NCI-H2107 (cell line): ENCODE measurements at places on chromosomes 13 and 19.
A peak's percentile ranks its signal among the peaks of the same experiment; 100 is the strongest.

DNA sequence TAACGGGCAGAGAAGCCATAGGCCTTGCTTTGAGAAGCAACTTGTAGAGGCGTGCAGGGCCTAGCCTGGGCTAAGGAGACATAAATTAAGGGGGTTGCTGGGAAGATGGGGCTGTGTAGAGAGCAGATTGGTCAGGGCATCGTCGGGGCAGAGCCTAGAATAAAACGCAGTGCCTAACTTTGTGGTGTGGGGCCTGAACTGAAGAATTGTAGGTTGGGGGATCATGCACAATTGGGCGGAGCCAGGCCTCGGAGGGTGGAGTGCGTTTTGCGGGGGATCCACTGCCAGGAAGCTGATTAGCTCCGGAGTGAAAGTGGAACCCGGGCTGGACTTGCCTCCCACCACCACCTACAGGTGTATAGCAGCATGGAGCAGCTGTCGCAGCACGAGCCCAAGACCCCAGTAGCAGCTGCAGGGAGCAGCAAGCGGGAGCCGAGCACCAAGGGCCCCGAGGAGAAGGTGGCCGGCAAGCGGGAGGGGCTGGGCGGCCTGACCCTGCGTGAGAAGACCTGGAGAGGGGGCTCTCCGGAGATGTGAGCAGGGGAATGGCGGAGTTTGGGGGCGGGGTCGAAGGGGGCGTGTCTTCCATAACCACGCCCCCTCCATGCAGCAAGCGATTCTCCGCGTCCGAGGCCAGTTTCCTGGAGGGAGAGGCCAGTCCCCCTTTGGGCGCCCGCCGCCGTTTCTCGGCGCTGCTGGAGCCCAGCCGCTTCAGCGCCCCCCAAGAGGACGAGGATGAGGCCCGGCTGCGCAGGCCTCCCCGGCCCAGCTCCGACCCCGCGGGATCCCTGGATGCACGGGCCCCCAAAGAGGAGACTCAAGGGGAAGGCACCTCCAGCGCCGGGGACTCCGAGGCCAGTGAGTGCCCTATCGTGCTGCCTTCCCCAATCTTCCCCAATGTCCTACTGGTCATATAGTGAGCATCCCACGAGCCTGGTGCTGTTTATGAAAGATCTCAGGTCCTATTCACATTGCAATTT is 13.8 kb downstream of the DNASE2 start:
- DNase-seq, result no peak

GRCh38 chr13:78841358-78841963 is 182.5 kb upstream of the OBI1 start:
- DNase-seq, result no peak

- DNase-seq, result no peak
These were observed 726.0 kb upstream of the ARGLU1 start for GRCh38 chr13:107293924-107294323.

- no peak for DNase-seq
These were observed 5.3 kb downstream of the KCTD15 start for GRCh38 chr19:33802001-33802400.

GRCh38 chr19:55442372-55442961 is 633 bp downstream of the SHISA7 start:
- no peak for DNase-seq

GRCh38 chr19:18282021-18282787 is 782 bp upstream of the JUND start:
- no peak for DNase-seq

DNA sequence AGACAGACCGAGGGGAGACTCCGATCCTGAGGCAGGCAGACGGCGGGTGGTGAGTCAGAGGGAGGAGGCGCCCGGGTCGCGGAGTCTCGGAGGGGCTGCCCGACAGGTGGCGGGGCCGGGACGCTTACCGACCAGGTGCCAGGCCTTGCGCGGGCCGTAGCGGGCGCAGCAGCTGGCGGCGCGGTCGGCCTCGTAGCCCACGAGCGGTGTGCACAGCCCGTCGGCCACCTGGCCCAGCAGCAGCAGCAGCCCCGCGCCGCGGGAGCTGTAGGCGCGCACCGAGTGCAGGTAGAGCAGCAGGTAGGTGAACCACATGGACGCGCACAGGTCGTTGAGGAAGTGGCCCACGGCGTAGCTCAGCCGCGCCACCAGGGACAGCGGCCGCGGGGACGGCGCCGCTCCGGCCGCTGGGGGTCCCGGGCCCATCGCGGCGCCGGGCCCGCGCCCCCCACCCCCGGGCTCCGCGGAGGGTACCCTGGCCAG is 367 bp downstream of the MFSD12 start:
- DNase-seq, result no peak

DNA sequence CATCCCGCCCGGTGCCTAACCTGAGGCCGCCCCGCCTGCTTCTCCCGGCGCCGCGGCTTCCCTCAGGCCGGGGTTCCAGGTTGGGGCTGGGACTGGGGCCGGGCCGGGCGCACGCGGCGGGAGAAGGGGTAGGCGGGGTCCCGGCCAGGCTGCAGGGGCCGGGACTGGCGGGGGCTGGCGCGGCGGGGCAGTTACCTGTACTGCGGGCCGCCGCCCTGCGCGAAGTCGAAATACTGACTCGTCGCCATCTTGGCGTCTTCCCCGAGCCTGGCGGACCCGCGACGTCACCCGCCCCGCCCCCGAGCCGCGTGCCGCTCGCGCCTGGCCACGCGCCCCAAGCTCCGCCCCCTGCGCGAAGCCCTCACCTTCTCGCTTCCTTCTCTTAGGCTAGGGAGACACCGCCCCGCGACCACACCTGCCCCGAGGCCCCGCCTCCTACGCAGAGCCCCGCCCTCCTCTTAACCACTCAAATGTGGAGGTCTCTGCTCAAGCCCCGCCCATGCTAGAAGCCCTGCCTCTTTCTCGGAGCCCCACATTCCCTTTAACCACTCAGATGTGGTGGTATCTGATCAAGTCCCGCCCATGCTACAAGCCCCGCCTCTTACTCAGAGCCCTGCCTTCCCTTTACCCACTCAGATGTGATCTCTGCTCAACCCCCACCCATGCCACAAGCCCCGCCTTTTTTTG is at the start of gene ZFR2:
Gene ZFR2 (minus strand): TSS at position 269 of the 687 bp plus-strand sequence. CDS start 21 bp downstream, at position 248.
- no peak for DNase-seq

DNA sequence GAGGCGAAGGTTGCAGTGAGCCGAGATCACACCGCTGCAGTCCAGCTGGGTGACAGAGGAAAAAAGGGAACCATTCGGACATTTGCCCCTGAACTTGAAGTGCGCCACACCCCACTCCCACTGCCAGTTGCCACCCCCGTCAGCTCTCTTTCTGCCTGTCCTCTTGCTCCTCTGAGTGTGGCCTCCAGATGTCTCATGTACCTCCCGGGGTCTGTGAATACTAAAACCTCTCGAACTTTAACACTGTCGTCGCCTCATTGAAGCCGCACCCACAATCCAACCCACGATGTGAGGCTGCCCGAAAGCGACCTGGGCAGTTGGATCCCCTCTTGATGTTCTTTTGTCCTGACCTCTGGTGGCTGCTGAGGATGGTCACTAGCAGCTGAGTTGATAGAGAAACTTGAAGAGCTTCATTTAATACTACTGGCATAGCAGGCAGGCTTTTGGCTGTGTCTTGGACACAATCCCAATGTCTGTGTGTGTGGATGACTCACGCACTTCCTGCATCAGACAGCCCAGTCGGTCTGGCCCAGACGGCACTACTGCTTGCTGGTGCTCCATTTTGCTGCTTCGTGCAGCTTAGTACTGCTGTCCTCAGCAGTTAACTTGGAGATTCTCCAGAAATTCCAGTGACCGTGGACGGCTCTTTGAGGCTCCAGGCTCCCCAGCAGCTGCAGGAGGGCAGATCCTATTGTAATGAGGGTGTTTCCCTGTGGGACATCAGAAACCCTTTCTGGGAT is 4.2 kb downstream of the FPR3 start:
- DNase-seq, result no peak

GRCh38 chr19:47725759-47726401 is 12.7 kb downstream of the EHD2 start:
- DNase-seq, result no peak

DNA sequence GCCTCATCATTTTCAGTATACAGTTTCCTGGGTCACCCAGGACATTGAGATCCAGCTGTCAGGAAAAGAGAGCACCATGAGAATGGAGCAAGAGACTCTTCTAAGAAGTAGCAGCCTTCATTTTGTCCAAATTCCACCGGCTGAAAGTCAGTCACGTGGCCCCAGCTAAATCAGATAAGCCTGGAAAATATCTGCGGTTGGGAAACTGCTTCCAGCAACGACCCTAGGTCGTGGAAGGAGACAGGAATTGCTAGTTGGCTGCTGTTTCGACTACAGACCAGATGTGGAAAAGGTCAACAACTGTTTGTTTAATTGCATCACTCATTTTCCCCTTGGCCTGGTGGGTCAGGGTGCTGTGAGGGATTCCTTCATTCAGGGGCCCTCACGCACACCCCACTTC is 107.0 kb downstream of the ZNF536 start:
- no peak for DNase-seq

- no peak for DNase-seq
These were observed 79.9 kb upstream of the ABCC4 start for GRCh38 chr13:95381212-95381527.

DNA sequence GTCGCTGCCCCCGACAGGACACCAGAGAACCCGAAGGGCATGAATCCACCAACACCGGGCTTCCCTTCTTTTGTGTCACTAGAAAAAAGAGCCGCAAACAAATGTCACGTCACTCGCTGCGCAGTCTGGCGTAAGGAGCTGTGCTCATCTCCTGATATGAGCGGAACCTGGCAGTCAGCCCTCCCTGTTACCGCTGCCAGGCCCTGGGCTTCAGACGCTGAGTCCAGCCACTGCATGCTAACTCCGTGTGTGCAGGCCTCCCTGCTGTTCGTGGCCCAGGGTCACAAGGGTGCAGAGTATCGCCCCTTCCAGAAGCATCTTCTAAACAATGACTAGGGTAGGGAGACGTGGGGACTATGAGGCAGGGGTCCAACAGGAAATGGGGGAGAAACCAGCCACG is 71.3 kb downstream of the SLC7A1 start:
- DNase-seq, result no peak

DNA sequence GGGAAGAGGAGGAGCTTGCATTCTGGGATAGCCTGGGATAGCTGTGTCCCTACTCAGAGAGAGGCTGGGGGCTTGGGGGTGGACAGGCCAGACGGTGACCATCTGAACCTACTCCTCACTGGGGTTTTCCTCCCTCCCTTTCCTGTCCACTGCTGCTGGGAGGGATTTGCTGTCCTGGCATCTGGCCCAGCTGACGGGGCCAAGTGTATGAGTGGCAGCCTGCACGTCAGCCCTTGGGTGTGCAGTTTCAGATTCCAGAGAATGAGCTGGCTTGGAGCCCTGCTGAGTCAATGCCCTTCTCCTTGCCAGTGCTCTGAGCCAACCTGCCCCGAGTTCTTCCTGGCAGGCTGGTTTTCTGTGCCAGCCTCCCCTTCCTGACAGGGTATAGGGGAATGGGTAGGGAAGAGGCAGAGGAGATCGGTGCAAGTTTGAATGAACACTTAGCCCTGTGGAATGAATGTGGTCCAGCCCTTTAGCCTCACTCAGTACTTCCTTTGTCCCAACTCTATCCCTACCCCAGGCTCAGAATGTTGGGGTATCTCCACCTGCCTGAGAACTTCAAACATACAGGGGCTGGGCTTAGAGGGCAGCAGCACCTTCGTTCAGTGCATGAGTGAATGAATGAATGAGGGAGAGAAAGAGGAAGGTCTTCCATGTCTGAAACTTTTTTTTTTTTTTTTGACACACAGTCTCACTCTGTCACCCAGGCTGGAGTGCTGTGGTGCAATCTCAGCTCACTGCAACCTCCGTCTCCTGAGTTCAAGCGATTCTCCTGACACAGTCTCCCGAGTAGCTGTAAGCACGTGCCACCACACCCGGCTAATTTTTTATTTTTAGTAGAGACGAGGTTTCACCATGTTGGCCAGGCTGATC is 1.8 kb upstream of the ANGPTL4 start:
- peak; percentile 49 for DNase-seq

GRCh38 chr13:66265371-66265770 is 964.8 kb downstream of the PCDH9 start:
- DNase-seq, result no peak

DNA sequence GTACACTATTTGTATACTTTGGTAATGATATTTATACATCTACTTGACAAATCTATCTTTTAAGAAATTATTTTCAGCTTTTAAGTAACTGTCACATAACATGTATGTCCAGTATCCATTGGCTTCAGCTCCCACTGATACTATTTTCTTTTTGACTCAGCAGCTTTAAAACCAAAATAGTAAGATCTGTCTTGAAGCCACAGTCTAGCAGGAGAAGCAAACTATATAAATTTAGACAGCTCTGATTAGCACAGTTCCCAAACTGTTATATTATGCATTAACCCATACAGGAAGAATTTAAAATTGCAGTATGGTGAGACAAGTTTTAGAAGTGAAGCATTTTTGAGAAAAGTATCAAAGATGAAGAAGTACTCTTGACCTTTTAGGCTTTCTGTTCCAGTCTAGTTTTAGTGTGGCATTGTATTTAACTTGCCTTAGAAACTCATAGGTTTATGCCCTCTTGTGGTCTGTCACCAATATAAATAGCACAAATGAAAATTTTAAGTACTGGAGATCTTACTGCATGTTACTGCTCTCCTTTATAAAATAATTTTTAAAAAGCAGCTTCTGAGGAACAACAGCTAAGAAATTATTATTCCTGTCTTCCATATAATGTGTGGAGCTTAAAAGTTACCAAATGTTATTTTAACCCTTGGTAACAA is 24.7 kb downstream of the URI1 start:
- no peak for DNase-seq

DNA sequence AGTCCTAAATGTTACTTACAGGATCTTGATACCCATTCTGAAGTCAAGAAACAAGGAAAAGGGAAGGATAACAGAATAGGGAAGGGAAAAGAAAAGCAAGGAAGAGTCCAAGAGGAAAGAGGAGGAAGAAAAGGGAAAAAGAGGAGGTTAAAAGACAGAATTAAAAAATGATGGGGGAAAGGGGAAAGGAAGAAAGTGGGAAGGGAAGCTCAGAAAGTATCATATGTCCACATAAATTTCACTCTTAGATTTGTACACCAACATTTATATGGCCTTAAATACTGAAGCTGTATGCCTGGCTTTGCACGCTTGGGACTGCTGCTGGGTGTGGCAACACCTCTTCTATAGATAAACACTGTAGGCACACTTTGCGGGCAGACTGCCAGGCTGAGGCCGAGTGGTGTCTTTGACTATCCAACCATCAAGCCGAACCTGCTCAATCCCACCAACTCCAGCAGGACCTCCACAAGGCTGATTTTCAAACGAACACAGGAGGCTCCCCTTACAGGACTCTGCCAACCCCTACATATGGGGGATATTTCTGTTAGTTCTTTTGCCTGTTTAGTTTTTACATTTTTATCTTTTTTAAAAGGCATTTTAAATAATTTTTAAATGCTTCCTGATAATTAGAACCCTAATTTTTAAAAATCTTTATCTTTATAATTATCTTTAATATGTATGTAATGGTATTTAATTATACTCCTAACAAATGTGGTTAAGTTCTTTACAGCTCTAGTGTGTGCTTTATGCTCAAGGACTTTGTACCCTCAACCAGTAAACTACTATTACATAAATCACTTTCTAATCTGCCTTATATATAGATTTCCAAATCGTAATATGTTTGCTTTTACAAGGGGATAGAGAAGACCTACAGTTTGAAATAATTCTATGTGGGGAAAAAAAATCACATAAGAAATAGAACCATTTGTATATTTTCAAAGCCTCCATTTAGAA is 154.2 kb downstream of the DIAPH3 start:
- DNase-seq, result no peak
